ENCODE measurements at places on chromosomes 16 and 17.

DNA sequence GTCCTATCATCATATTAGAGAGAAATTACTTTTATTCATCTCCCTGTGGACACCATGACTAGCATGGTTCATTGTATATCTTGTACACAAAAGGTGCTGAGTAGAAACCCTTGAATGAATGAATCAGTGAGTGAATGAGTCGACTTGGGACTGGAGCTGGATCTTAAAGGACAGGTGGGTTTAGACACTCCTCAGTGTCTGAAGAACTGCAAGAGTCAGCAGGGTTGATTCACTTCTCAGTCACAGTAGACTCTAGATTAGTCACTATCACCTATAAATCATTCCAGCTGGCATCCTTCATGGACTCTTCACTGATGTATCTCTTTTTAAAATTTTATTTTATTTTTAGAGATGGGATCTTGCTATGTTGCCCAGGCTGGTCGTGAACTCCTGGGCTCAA is 30.1 kb upstream of the PMFBP1 start:
- DNase-seq = no peak

DNA sequence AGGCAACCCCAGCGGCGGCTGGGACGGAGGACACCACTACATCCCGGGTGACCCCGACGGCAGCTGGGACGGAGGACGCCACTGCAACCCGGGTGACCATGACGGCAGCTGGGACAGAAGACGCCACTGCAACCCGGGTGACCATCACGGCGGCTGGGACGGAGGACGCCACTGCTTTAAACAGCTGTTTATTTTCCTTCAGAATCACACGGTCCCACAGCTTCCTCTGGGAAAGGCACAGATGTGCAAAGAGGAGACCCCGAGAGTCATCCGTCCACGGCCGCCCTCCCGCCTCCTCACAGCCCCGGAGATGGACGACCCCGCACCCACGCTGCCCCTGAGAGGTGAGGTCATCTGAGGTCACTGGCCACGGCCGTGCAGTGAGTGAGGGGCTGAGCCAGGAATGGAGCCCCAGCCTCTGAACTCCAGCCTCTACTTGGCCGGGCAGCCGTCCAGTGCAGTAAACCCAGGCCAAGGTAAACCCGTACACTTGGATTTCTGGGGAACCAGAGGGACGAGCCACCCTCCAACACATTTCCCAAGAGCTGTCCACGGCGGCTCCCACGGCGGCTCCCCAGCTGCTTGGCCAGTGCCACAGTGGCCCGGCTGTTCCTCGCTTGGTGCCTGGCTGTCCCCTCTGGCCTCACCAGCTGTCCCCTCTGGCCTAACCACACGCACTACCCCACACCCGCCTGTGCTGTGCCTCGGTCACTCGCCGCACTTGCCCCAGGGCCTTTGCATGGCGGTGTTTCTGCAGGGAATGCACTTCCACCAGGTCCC is 43.2 kb upstream of the PABPN1L start:
- DNase-seq = no peak

GRCh38 chr16:75806487-75806886 is 80.2 kb upstream of the CPHXL start:
- no peak for DNase-seq

DNA sequence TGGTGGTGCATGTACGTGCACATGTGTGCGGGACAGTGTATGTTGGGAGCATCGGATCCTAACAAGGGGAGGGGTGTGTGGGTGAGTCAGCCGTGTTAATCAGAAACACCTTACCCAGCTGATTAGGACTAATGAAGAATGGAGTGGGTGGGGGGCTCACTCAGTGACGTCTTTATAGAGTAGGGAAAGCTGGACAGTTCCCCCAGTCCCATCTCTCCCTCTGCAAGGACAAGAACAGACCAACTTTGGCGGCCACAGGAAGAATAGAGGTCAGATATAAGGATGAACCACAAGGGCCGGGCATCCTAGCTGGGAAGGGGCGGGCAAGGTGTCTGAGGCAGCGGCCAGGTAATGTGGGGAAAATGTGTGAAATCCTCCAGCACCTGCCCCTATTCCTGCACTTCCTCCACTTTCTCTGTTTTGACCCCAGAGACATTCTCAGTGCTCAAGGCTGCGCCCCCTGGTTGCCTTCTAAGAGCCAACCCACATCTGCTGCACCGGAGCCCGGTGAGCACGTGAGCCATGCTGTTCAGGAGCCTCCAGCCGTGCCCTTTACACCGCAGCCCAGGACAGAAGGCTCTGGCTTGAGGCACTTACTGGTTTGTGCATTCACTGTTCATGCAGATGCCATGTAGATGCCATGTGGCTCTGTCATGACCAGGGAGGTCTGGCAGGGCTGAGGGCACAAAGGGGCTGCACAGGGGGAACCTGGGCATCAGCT is 18.9 kb upstream of the TBX21 start:
- no peak for DNase-seq

GRCh38 chr17:6040504-6040903 is 29.7 kb upstream of the WSCD1 start:
- DNase-seq = no peak

DNA sequence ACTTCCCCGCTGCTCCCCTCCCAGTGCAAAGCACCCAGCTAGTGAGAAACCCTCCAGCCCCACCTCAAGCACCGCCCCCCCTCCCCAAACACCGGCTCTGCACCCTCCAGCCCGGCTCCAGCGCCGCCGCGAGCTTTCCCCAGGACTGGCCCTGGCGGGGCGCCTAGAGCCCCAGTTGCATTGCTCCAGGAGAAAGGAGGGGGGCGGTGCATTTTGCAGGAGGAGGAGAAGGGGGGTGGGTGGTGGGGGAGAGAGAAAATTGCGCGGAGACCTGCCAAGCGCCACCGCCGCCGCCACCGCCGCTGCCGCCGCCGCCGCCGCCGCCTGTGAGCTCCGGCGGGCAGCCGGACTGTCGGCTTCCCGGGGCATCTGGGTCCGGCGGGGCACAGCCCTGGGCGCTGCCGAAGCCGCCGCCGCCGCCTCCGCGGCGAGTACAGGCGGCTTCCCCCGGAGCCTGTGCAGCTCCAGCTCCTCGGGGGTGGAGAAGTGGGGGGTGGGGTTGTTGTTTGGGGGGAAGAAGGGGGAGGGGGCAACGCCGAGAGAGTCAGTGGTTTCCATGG is 333 bp upstream of the NOG start:
- no peak for DNase-seq

GRCh38 chr17:34051046-34051445 is 204.0 kb upstream of the CCL2 start:
- DNase-seq = no peak

DNA sequence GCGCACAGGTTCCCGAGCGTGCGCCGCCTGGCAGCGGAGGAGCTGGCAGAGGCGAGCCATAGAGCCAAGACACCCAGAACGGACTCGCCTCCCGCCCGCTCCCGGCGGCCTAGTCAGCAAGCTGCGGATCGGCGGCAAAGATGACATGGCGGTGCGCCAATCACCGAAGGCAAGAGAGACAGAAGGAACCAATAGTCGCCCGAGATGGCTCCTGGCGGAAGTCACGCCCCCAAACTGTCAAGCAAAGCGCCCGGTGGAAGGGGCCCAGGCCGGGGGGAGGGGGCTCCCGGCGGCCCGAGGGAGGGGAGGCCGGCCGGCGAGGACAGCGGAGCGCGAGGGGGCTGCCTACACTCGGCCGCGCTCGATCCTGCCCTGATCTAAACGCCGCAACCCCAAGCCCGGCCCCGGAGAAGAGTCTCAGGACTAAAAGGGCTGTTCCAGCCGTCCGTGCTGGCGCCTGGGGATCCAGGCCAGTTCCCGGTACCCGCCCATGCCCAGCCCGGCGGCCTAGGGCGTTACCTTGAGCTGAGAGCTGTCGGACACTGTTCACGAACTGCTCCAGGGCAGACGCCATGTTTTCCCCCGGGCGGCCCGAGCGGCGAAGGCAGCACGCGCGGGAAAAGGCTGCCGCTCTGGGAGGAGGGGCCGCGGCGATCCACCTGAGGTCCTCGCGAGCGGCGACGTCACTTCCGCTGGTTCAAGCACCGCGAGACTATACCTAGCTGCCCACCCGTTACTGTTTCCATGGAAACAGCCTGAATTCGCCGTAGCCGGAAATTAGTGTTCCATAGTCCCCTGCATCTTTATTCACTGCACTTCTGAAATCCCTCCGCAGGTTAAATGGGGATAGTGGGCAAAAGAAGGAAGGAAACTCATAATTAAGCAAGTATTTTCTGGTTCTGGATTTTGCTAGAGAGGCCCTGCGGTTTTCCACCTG is at the start of gene COPS3:
TSS of gene COPS3 (minus strand) at position 634 of the 937 bp plus-strand sequence. CDS start at position 574, 60 bp downstream.
- DNase-seq = peak; percentile 86

- no peak for DNase-seq
Measured at GRCh38 chr17:17512866-17513265, 16.7 kb upstream of the RASD1 start.

DNA sequence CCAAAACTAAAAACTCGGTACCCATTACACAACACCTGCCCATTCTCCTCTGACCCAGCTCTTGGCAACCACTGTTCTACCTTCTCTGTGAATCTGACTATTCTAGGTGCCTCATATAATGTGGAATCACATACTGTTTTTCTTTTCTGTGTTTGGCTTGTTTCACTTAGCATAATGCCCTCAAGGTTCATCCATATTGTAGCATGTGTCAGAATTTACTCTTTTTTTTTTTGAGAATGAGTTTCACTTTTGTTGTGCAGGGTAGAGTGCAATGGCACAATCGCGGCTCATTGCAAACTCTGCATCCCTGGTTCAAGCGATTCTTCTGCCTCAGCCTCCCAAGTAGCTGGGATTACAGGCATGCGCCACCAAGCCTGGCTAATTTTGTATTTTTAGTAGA is 59.5 kb upstream of the RBL2 start:
- DNase-seq = no peak

DNA sequence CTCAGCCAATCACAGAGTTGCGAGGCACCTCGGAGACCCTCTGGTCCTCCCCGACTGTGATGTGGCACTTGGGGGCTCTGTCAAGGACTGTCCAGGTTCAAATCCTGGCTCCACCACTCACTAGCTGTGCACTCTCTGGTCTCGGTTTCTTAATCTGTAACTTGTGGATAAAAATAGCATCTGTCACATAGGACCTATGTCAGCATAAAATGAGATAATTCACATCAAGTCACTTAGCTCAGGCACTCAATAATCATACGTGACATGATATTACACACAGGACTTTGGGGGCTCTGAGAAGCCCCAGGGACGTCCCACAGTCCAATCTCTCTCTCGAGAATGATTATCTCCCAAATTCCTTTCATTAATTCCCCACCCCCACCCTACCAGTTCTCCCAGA is 166.4 kb downstream of the COPRS start:
- DNase-seq = no peak

DNA sequence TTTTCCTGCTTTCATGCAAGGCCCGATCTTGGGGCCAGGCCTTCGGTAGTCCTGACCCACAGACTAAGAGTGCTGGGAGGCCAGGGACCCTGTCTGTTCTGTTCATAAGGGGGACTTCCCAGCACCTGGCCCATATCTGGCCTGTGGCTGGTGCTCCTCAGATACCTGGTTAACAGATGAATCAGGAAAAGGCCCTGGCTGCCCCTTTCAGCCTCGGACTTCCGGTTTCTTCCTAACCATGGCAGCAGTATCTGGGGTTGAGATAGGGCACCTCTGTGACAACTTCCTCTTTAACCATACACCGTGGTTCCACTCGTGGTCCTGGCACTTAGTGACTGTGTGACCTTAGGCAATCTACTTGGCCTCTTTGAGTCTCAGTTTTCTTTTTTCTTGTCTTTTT is 18.4 kb downstream of the PLCG2 start:
- no peak for DNase-seq

GRCh38 chr17:14434506-14434905 is 133.6 kb downstream of the HS3ST3B1 start:
- DNase-seq = no peak
